ENCODE measurements at places on chromosomes 13 and 19.

DNA sequence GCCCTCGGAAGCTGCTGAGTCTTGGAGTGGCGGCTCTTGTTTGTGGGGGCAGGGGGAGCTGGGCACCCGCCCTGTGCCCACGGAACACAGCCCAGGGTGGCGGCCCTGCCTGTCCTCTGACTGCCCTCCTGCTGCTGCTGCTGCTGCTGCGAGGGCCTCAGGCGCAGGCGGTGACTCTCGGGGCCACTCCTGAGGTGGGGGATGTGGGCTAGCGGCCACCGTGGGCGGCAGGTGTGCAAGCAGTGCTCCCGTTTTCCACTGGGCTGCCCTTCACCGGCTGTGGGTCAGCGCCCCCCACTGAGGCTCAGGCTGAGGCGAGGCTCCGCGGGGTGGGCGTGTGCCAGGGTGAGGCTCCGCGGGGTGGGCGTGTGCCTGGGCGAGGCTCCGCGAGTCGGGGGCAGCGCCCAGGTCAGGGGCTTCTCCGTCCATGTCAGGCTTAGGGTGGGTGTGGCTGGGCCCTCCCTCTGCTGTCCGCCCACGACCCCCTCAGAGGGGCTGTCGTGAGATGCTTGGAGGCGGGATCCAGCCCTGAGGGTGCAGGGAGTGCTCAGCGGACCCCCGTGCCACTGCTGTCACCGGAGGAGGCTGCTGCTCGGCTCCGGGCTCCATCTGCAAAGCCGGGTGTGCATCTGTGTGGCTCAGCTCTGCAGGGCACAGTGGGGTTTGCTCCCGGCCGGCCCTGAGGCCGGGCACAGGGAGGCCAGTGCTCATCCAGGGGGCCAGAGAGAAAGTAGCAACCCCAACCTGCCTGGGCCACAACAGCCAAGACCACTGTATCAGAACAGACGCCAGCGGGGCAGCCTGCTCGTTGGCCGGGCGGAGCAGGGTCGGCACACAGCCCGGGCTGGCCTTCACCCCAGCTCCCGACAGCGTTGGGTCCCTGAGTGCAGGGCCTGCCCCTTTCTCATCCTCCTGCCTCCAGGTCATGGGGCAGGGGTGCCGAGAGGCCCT lies 14.5 kb downstream of the CSNK1G2 start:
- no peak overlapping the region for H3K4me3 ChIP-seq
- H3K27ac ChIP-seq = no peak overlapping the region
- H3K36me3 ChIP-seq = peaks cover 10% of the 10 kb centered on the region

GRCh38 chr13:21637296-21637695 lies 33.3 kb upstream of the MICU2 start:
- H3K27ac ChIP-seq = no peak overlapping the region
- H3K27me3 ChIP-seq = peaks cover 4% of the 10 kb centered on the region
- H3K4me3 ChIP-seq = no peak overlapping the region

- peaks cover 4% of the 10 kb centered on the region for H3K4me1 ChIP-seq
- no peak overlapping the region for H3K27ac ChIP-seq
- no peak overlapping the region for H3K4me3 ChIP-seq
- H3K36me3 ChIP-seq = peaks cover 2% of the 10 kb centered on the region
- DNase-seq = no peak
Measured at GRCh38 chr19:19956434-19957075, 55.8 kb downstream of the ZNF93 start.

GRCh38 chr19:11581740-11582139 lies 4.3 kb upstream of the ACP5 start:
- DNase-seq = peak; percentile 55
- no peaks in the 10 kb centered on the region for H3K27me3 ChIP-seq
- no peaks in the 10 kb centered on the region for H3K36me3 ChIP-seq
- H3K4me1 ChIP-seq = peaks cover 43% of the 10 kb centered on the region
- peak overlapping the region; percentile 95 for H3K27ac ChIP-seq

- H3K27ac ChIP-seq = no peak overlapping the region
- no peak overlapping the region for H3K4me3 ChIP-seq
- peaks cover 7% of the 10 kb centered on the region for H3K27me3 ChIP-seq
- no peak for DNase-seq
Measured at GRCh38 chr13:45718992-45719391, 16.9 kb downstream of the CBY2 start.

GRCh38 chr19:28148554-28148953 lies 1064.4 kb downstream of the UQCRFS1 start:
- H3K4me1 ChIP-seq = no peaks in the 10 kb centered on the region
- DNase-seq = no peak
- no peak overlapping the region for H3K27ac ChIP-seq
- H3K27me3 ChIP-seq = no peaks in the 10 kb centered on the region
- no peaks in the 10 kb centered on the region for H3K36me3 ChIP-seq

DNA sequence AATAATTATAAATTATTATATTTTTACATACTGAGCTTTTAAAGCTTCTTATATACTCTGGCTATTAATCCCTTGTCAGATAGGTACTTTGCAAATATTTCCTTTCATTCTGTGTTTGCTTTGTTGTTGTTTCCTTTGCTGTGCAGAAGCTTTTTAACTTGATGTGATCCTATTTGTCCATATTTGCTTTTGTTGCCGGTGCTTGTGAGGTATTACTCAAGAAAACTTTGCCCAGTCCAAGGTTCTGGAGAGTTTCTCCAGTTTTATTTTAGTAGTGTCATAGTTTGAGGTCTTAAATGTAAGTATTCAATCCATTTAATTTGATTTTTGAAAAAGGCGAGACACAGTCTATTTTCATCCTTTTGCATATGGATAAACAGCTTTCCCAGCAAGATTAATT lies 1319.9 kb upstream of the PRR20A start:
- no peak overlapping the region for H3K27ac ChIP-seq
- no peaks in the 10 kb centered on the region for H3K27me3 ChIP-seq
- DNase-seq = no peak
- no peaks in the 10 kb centered on the region for H3K36me3 ChIP-seq

DNA sequence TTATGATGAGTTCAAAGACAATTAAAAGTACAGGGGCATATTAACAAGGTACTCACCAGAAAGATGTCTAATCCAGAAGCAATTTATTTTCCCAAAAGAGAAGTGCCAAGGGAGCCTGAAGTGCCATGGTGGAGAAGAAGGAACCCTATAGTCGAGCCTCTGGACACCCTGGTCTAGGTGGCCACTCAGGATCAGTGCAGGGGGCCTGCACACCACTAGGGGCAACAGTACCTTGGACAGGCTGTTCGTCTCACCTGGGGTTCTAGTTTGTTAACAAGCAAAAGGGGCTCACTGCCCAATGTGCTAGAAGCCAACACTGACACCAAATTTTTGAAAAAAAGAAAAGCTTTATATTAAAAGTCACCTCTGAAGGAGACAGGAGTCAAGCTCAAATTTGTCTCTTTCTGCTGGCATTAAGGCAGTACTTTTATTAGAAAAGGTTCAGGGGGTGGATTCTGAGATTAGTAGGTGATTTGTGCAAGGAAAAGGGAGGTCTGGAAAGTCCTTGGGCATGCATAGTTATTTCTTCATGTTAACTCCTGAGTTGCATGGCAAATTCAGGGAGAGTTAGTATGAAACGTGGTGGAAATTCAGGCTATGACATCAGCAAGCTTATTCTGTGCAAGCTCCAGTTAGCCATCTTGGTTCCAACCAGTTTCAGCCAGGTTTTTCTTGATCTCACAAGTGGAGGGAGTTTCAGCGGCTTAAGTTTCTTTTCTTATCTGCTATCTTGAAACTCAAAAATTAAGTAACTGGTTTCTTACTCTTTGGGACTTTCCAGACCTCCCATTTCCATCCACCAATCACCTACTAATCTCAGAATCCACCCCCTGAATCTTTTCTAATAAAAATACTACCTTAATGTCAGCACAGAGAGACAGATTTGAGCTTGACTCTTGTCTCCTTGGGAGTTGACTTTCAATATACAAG lies 884 bp upstream of the CBY2 start:
- no peak overlapping the region for H3K27ac ChIP-seq
- no peak for DNase-seq
- H3K27me3 ChIP-seq = no peaks in the 10 kb centered on the region

- no peaks in the 10 kb centered on the region for H3K36me3 ChIP-seq
- no peaks in the 10 kb centered on the region for H3K4me1 ChIP-seq
- no peaks in the 10 kb centered on the region for H3K27me3 ChIP-seq
- no peak overlapping the region for H3K4me3 ChIP-seq
- H3K27ac ChIP-seq = no peak overlapping the region
Measured at GRCh38 chr13:79918620-79919019, 422.3 kb downstream of the SPRY2 start.

GRCh38 chr13:82501834-82502233 lies 1380.4 kb downstream of the SLITRK1 start:
- H3K4me1 ChIP-seq = no peaks in the 10 kb centered on the region
- H3K36me3 ChIP-seq = no peaks in the 10 kb centered on the region

- H3K27me3 ChIP-seq = peaks cover 31% of the 10 kb centered on the region
- DNase-seq = peak; percentile 85
- H3K36me3 ChIP-seq = no peaks in the 10 kb centered on the region
- no peak overlapping the region for H3K4me3 ChIP-seq
- H3K4me1 ChIP-seq = peaks cover 17% of the 10 kb centered on the region
- no peak overlapping the region for H3K27ac ChIP-seq
Measured at GRCh38 chr19:41785653-41786052, 10.7 kb upstream of the CEACAM3 start.

GRCh38 chr13:74270018-74270417 lies 135.8 kb upstream of the KLF12 start:
- H3K27me3 ChIP-seq = no peaks in the 10 kb centered on the region
- peaks cover 2% of the 10 kb centered on the region for H3K36me3 ChIP-seq
- no peaks in the 10 kb centered on the region for H3K4me1 ChIP-seq
- no peak overlapping the region for H3K4me3 ChIP-seq
- no peak for DNase-seq

All from activated CD8-positive, alpha-beta T cell treated with anti-CD3 and anti-CD28 coated beads, Interleukin-2, amount 10 ng/mL, durations not matched to agents 7 days and 5 days (primary cell).